Calu3 (cell line): ENCODE measurements at places on chromosomes 12 and 14. TPM values are rescaled to one million over a fixed set of nuclear protein-coding genes. Genes with fewer than 3 reads are reported as not detected.
A peak's percentile ranks its signal among the peaks of the same experiment; 100 is the strongest.

The INHBE gene
- 0.38 and 0.64 TPM in 2 replicates for total RNA-seq

The NOP9 gene
- 35.9 and 40.2 TPM in 2 replicates for total RNA-seq

The GUCY2C gene
- not detected in 2 replicates for total RNA-seq

The NFATC4 gene
- total RNA-seq = 10.7 and 12.8 TPM in 2 replicates

DNA sequence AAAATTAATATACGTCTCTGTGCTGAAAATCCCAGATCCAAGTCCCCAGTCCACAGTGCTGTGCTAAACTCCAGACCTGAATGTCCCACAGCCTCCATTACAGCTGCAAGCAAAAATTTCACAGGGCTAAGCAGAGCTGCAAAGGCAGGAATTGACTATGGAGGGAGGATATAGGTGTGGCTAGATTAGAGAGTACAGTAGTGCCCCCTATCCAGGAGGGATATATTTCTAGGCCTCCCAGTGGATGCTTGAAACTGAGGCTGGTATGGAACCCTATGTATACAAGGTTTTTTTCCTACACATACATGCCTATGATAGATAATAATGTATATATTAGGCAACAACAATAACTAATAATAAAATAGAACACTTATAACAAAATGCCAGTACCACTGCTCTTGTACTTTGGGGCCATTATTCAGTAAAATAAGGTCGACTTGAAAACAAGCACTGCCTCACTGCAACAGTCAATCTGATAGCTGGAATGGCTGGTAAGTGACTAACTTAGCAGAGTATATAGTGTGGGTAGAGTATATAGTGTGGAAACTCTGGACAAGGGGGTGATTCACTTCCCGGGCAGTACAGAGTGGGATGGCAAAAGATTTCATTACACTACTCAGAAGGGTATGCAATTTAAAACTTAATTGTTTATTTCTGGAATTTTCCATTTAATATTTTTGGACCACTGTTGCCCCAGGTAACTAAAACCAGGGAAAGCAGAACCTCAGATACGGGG, 82.7 kb downstream of the C14orf132 start:
- H3K27ac ChIP-seq = no peak overlapping the region
- no peaks in the 10 kb centered on the region for H3K27me3 ChIP-seq
- peaks cover 6% of the 10 kb centered on the region for H3K4me1 ChIP-seq
- H3K4me3 ChIP-seq = no peak overlapping the region
- H3K36me3 ChIP-seq = no peaks in the 10 kb centered on the region

GRCh38 chr14:76710056-76711010, 50.9 kb upstream of the VASH1 start:
- H3K27me3 ChIP-seq = peaks cover 57% of the 10 kb centered on the region
- DNase-seq = peak; percentile 26
- H3K4me3 ChIP-seq = no peak overlapping the region

DNA sequence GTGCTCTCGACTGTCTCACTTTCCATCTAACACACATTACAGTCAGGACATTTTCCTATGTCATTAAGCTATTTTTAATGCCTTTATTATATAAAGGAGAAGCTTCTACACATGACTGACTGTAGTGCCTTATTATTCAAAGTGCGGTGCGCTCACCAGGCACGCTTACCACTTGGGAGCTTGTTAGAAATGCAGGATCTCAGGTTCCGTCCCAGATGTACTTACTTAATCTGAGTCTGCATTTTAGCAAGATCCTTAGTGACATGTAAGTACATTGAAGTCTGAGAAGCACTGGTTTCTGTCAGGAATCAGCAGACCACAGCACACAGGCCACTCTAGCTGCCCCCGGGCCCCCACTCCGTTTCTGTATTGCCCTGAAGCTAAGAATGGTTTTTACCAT, 44.7 kb upstream of the MDM1 start:
- no peaks in the 10 kb centered on the region for H3K36me3 ChIP-seq
- peaks cover 32% of the 10 kb centered on the region for H3K27me3 ChIP-seq
- no peak overlapping the region for H3K27ac ChIP-seq
- no peak for DNase-seq
- H3K4me1 ChIP-seq = no peaks in the 10 kb centered on the region

DNA sequence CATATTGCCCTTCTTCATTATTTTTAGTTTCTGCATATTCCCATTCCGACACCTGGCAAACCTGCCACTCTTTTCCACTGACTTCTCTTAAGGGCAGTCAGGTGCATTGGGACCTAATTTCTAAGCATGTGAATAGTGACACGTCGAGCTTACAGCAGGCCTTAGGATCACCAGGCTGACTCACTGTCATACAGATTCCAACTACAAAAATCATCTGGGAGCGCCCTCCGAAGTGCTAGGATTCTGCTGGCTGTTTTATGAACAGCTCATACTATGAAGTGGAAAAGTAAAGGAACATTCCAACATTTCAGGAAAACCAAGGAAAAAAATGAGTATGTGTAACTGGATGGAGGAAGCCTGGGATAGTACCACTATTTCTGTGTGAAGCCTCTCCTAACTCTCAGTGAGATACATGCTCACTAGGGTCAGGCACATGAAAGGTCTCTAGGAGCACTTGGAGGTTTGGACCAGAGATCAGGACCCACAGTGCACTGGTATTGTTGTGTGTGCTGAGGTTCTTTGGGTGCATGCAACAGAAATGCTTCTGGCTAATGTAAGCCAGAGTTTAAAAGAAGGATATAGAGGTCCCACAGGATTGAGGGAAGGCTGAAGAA, 257.4 kb downstream of the ZFP36L1 start:
- H3K27ac ChIP-seq = no peak overlapping the region
- no peaks in the 10 kb centered on the region for H3K36me3 ChIP-seq
- H3K4me1 ChIP-seq = peaks cover 33% of the 10 kb centered on the region
- H3K27me3 ChIP-seq = no peaks in the 10 kb centered on the region

- H3K4me3 ChIP-seq = no peak overlapping the region
- no peaks in the 10 kb centered on the region for H3K27me3 ChIP-seq
- H3K4me1 ChIP-seq = no peaks in the 10 kb centered on the region
- no peak overlapping the region for H3K27ac ChIP-seq
Observed at GRCh38 chr14:59081720-59082119, 106.7 kb upstream of the DAAM1 start.
